Dermis blood vessel endothelial cell (primary cell): ENCODE measurements at places on chromosomes 5 and 9.

GRCh38 chr9:12314589-12314988, 378.6 kb upstream of the TYRP1 start:
- no peak for DNase-seq

- no peak for DNase-seq
Measured at GRCh38 chr9:12368569-12368968, 324.6 kb upstream of the TYRP1 start.

DNA sequence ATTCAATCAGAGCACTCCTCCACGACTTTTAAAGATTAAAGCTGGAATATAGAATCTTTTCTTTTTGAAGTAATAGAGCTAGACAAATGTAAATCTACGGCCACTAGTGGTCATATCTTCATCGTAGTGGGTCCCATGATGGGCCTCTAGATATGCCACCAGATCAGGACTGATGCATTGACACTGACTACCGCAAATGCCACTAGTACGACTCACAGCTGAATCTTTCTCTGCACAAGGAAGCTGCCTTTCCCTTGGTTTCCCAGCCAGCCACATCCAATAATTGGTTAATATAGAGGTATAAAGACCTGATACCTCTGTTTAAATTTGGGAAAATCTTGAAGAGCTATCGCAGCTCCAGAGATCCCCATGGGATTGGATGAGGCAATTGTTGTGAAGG, 37.8 kb upstream of the ADRB2 start:
- DNase-seq: no peak

DNA sequence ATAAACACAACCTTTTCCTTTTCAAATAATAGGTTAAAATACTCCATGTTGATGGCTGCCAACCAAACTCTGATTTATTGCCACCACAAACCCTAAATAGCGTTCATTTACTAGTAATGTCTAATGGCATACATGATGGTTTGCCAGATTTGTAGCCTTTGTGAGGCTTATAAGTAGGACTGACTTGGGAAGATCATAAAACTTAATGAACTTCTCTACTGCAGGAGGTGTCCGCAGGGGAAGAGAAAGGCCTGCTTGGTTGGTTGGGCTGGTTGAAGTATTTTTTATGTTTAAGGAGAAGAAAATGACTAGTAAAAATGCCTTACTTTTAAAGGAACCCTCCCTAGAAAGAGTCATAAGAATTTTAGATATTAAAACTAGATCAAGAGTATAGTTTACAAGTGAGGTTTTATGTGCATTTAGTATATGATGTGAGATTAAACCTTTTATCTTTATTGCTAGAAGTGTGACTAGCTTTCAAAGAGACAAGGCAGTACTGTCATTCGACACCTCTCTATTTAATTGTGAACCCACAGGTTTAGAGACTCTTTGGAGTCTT, 5.0 kb downstream of the PBX3 start:
- no peak for DNase-seq

DNA sequence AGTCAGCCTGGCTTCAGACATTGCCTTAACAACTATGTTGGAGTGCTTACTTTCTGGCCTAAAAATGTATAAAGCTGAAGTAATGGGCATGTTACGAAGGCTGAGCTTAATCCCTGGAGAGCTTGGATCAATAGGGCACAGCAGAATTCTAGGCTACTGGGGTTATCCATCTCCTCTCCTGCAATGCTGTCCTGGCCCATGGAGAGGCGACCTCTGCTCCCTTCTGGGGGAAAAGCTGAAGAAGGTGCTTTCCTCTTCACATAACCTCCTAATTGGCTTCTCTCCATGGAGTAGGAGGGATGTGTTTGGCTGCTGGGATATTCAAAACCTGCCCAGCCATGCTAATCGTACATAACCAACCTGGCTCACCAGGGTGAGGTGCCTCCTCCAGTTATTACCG, 403.5 kb downstream of the DMRT2 start:
- DNase-seq: no peak

DNA sequence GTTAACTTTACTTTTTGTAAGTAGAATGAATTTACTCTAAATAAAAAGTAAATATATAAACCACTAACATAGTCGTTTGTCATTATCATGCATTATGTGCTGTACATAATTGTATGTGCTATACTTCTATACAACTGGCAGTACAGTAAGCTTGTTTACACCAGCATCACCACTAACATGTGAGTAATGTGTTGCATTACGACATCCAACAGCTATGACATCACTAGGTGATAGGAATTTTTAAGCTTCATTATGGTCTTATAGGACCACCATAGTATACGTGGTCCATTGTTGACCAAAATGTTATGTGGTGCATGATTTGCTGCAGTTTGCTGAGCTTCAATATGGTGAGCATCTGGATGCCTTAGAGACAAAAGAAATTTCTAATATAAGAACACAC, 819.1 kb upstream of the GRAMD2B start:
- DNase-seq: no peak

DNA sequence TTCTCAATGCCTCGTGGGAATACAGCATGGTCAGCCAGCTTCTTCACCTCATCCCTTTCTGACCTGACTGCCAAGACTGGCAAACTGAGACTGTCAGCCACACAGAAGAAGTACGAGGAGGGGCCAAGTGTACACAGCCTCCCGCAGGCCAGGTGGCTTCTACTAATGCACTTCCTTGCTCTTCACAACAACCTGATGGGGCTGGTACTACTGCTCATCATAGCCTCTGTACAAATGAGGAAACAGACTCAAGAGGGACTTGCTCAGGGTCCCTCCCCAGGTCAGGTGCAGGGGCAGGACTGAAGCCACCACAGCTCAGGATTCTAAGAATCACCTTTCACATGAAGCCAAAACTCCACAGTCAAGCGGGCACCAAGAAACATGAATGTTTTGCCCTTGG, 21.3 kb downstream of the NIPAL4 start:
- no peak for DNase-seq

DNA sequence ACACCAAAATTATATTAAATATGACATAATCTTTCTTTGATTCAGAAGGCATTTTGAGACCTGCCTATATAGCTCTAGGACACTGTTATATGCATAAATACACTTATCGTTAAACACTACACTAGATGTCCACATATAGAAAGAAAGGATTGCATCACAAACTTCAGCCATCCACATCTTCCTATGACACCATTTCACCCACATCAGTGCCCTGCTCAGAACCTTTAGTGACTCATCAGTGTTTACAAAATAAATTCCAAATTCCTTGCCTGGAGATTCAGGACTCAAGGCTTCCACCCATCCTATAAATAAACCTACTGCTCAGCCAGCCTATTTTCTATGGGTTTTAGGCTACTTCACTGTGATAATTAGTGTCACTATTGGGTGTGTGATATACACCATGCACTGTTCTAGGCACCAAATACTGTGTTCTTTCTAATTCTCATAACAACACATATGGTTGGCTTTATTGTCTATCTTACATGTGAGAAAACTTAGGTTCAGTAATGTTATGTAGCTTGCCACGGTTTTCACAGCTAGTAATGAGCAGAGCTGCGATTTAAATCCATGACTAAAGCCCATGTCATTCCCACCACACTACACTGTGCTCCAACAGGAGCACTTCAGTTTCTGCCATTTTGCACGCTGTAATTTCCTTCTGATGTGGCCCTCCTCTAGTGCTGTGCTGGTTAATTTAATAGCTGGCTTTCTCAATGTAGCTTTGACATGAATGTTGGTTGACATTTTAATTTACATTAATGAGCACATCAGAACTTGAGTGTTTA, 103.3 kb downstream of the SREK1 start:
- no peak for DNase-seq

- DNase-seq: no peak
Measured at GRCh38 chr9:36902861-36903524, 131.1 kb downstream of the PAX5 start.

DNA sequence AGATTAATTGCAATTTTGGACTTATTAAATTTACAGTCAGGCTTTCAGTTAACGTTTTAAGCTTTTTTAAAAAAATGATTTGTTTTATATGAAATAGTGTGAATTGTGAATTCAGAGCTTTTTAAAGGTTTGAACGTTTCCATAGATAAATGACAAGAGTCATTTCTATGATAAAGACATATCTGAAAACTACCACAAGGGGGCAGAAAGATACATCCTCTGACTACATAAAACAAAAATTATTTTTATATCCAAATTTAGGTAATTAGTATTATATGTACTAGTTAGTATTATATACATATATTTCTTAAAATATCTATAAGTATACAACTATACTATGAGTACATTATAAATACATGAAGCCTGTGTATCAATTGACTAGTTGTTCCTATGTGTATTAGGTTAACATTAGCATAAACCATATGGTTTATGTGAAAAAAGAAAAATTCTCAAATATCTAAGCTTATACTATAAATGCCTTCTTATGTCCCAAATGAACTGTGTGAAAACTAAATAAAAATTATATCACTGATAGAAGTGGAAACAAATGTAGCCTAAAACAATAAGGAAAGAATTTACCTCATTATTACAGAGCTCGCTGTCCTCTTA, 155.2 kb downstream of the MEF2C start:
- DNase-seq: peak; percentile 62

GRCh38 chr9:122145592-122145863, 14.1 kb downstream of the NDUFA8 start:
- DNase-seq: no peak

GRCh38 chr5:135234242-135234641, 164.8 kb downstream of the MACROH2A1 start:
- no peak for DNase-seq

GRCh38 chr5:123585871-123586270, 73.9 kb downstream of the CSNK1G3 start:
- peak; percentile 3 for DNase-seq

- DNase-seq: no peak
Measured at GRCh38 chr9:75713335-75713734, 177.1 kb upstream of the PCSK5 start.

GRCh38 chr9:29068461-29068860, 1495.2 kb upstream of the C9orf72 start:
- DNase-seq: no peak

DNA sequence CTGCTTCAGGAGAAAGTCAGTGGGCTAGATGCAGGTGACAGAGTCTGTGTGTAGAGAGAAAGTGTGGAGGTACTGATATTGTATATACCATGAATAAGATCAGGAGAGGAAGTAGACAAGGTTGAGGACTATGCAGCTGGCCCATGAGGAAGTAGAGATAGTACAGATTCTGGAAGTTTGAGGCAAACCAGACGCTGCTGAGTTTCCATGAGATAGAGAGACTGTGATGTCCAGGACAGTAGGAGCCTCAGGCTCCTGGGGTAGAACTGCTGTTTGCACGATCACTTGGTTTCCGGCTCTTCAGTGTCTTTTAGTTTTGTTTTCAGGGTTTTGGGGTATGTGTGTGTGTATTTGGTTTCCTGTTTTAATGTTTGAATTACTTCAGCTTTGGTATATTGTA, 13.6 kb downstream of the OTULINL start:
- DNase-seq: no peak

- no peak for DNase-seq
Measured at GRCh38 chr9:98590101-98590500, 118.6 kb downstream of the GABBR2 start.

DNA sequence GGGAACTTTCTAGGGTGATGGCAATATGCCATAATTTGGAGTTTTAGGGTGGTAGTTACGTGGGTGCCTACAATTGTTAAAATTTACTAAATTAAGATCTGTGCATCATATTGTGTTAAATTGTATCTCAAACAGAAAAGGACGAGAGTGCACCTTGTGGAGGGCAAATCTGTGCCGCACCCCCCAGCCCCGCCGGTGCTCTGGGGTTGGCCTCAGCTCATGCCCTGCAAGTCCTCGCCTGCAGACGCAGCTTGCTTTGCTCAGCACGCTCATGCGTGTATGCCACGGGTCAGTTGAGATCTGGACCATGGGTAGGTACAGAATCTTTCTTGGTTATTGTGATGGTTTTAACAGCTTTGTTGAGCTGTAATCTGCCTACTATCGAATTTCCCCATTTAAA, 33.7 kb upstream of the FCN1 start:
- DNase-seq: no peak
